ENCODE measurements at places on chromosomes 4 and X.

DNA sequence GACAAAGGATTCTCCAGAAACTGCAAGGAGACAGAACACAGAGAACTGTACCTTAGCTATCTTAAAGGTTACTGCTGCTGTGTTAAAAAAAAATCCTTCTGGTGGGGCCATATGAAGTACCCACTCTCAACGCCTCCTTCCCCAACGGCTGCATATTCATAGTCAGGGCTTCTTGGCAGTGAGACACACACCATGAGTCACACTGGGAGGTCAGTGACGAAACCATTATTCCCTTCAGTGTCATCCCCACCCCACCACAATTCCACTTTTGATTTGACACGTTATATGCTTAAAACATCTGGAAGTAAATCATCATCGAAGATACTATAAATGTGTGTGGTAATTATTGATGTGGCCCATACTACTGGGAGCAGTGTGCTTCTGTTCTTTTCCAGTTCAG is 271.5 kb downstream of the LDB2 start:
- DNase-seq = no peak

DNA sequence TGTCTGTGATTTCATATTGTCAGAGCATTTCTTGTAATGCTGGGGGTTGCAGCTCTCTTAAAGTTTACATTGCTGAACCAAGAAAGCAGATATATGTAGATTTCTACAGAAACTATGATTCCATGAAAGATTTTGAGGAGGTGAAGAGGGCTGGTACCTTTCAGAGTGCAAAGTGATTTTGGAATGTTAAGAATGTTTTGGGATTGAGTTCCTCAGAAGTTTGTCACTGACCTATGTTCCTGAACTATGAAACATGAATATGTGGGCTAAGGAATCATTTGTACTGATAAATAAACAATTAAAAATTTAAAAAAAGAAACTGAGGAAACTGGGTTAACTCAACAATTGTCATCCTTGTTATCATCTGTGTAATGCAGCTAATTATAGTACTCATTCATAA is 12.3 kb upstream of the CHIC2 start:
- DNase-seq = no peak

GRCh38 chr4:167222099-167222498 is 12.2 kb downstream of the SPOCK3 start:
- no peak for DNase-seq

GRCh38 chr4:145735827-145736226 is 55.9 kb downstream of the C4orf51 start:
- no peak for DNase-seq

DNA sequence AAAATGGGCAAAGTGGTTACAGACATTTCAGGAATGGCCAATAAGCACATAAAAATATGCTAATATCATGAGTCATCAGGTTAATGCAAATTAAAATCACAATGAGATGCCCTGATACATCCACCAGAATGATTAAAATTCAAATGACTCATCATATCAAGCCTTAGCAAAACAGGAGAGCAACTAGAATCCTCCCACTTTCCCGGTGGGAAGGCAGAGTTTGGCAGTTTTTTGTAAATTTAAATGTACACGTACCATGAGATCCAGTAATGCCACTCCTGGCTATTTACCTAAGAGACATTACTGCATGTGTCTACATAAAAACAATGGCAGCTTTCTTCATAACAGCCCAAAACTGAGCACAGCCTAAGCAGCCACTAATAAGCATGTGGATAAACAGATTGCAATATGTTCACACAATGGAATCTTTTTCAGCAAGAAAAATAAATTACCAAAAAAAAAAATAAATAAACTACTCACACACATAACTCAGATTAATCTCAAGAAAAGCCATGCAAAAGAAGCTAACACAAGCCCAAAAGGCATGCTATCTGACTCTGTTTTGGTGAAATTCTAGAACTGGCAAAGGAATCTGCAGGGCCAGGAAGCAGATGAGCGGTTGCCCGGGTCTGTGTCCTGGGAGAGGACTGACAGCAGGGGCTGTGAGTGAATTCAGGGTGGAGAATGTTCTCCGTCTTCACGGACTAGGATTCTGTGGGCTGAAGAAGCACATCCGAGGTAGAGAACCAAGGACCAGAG is 48.8 kb downstream of the AFAP1 start:
- no peak for DNase-seq

- DNase-seq = no peak
Observed at GRCh38 chrX:102604327-102604726, 5.0 kb downstream of the ARMCX5 start.

GRCh38 chr4:54727346-54727745 is 69.6 kb downstream of the KIT start:
- no peak for DNase-seq

DNA sequence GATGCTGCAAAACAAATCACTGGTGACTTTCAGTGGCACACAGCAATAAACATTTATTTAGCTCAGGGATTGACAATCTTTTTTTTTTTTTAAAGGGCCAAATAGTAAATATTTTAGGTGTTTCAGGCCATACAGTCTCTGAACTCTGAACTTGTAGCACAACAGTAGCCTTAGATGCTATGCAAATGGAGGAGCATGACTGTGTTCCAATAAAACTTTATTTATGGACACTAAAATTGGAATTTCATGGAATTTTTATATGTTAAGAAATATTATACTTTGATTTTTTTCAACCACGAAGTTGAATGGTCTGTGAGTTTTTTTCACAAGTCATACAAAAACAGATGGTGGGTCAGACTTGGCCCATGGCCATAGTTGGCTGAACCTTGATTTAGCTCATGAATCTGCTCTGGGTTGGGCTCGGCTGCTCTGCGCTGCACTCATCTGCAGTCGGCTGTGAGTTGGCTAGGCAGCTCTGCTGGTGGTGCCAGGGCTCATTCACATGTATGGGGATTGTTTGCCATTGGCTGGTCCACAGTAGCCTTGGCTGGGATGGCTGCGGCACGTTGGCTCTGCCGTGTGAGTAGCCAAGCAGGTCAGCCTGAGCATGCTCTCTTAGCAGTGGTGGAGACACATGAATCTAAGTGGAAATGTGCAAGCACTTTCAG is 231.7 kb upstream of the PGRMC2 start:
- DNase-seq = peak; percentile 39

DNA sequence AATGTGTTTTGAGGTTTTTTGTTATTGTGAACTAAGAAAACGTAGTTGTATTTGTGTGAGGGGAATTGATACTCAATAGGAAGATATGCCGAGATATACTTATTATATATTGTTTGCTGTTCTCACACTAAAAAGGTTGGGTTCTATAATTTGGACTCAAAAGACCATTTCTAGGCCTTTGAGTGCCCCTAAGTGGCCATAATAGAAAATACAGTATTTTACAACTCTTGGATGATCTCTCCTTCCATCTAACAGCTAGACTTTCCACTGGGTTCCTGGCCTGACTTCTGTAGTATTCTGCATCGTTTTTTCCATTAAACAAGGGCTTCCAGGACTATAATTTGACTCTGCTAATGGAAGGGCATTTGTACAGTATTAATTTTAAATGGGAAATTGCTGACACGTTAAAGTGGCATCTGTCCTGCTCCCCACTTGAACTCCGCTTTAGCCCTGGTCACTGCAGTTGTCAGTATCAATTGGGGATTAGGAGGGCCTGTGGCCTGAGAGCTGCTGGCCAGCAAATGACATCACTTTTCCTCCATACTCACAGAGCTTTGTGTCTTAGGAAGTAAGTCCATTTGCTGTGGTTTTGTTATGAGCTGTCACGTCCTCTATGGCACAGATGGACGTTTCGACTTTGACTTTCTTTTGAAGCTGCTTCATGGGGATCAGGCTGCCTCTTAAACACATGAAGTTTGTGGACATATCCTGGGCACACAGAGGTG is 176.9 kb downstream of the SLIT2 start:
- DNase-seq = no peak

DNA sequence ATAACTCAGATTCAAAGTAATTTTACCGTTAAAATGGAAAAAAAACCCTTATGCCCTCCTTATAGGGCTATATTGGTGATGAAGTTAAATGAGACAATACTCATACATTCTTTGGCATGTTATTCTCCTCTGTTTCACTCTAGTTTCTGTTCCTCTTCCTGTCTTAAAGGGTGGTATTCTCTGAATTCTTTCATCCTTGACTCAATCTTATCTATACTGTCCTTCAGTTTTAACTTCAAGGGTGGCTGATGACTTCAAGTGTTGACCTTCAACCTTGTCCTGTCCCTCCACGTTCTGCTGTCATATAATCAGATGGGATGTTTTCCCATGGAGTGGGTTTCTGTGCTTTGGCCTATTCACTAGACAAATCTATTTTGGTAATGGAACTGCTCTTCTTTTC is 44.0 kb downstream of the ZNF518B start:
- no peak for DNase-seq

DNA sequence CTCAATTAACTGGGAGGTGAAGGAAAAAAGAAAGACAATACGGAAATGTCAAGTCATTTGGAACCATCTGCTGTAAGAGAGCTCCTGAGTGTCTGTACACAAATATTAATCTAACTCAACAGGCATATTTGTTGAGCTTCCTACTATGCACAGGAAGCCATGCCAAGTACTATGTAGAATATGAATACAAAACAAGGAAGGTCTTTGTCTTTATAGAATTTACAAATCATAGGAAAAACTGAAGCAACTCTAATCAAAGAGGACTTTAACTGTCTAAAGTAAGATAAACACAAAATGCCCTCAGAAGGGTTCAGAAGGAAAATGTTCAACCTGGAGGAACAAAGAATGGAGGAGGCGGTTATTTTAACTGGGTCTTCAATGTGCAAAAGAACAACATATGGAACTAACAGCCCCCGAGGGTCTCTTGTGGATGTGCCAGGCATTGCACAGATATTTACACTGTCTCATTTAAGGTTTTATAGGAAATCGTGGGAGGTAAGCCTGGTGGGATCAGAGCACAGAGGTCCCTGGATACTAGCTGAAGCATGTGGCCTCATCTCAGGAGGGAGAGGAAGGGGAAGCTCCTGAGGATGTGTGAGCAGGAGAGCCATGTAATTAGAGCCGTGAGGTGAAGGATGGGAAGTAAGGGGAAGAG is 5.8 kb downstream of the FAM114A1 start:
- no peak for DNase-seq

- no peak for DNase-seq
Observed at GRCh38 chr4:142663828-142664227, 182.3 kb downstream of the INPP4B start.

DNA sequence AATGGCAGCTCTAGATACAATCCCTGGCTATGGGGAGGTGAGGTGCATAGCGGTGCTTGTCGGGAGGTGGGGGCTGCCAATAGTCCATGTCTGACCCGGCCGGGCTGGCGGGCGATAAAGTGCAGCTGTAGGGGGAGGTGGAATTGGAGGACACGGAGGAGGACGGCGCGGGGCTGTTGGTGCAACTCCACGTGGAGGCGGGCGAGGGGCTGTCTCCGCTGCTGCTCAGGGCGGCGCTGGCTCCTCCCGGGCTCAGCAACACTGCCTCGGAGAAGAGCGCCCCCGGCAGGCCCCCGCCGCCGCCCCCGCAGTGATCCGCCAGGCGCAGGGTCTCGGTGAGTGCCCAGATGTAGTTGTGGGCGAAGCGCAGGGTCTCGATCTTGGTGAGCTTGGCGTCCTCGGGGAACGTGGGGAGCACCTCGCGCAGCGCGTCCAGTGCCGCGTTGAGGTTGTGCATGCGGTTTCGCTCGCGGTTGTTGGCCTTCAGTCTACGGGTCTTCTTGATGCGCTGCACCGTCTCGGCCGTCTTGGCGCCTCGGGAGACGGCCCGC is 1.3 kb downstream of the NEUROG2 start:
- no peak for DNase-seq

DNA sequence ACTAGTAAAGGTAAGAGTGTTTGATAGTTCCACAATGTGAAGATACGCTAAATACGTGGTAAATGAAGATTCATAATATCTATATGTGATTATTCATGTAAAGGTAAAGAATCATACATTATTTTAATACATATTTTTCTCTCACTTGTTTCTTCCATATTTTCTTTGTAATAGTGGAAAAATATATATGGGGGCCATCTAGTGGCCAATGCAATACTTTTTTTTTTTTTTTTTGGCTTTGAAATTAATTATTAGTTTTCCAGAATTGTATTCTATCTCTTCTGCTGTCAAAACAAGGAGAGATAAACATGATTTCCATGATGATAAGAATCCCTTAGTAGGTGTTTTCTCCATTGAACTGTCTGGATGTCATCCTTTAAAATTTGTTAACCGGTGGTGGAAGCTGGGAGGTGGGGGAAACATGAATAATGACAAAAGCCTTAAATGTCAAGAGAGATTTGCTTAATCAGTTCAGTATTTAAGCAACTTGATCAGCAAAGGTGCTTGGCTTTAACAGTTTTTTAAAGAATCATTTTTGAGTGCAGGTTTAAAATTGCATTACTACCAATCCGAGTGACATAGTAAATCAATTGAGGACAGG is 508.7 kb upstream of the HTR2C start:
- DNase-seq = no peak

DNA sequence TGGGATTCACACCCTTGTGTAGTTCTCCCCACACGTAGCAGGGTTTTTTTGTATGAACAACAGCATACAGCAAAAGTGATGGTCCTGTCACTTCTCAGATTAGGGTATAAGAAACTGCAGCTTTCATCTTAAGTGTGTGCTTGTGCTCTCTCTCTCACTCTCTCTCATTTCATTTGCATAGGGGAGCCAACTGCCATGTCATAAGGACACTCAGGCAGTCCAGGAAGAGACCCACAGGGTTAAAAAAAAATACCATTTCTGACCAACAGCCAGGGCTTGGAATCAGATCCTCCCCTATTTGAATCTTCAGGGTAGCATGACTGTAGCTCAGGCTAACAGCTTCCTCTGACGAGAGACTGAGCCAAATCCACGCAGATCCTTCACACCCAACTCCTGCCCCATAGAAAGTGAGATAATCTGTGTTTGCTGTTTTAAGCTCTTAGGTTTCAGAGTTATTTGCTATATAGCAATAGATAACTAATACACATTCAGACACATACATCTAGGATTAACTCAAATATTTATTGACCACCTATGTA is 331.2 kb downstream of the PAPSS1 start:
- DNase-seq = no peak

DNA sequence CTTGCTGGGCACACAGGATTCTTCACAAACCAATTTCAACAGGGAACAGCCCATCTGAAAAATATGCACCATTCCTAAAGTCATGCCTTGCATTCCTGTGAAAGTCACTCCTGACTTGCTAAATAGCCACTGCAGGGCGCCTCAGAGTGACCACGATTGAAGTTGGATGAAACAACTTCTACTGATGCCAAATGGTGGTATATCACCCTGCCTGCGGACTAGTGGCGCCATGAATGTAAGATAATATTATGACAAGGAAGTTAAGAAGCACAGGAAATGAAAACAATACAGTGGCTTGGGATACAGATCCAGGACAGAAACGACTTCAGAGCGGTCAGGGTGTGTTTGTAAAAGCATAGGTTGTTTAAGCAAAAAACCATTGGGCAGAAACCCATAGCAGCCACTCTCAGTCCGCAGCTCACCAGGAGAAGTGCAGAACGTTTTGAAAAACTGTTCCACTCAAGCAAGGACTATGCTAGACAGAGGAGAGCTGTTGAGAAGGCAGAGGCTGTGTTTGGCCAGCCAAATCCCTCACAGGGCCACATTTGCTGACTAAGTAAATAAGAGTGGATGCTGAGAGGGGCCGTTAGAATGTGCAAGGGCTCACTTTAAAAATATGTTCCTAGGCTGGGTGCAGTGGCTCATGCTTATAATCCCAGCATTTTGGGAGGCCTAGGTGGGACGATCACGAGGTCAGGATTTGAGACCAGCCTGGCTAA is 250.4 kb downstream of the PTTG2 start:
- DNase-seq = no peak

GRCh38 chrX:48890296-48890925 is 7.2 kb downstream of the TIMM17B start:
- no peak for DNase-seq

Data from psoas muscle (tissue), 8 donors.